ENCODE measurements at places on chromosomes 5 and 9. TPM values are rescaled to one million over a fixed set of nuclear protein-coding genes. Genes with fewer than 3 reads are reported as not detected.

DNA sequence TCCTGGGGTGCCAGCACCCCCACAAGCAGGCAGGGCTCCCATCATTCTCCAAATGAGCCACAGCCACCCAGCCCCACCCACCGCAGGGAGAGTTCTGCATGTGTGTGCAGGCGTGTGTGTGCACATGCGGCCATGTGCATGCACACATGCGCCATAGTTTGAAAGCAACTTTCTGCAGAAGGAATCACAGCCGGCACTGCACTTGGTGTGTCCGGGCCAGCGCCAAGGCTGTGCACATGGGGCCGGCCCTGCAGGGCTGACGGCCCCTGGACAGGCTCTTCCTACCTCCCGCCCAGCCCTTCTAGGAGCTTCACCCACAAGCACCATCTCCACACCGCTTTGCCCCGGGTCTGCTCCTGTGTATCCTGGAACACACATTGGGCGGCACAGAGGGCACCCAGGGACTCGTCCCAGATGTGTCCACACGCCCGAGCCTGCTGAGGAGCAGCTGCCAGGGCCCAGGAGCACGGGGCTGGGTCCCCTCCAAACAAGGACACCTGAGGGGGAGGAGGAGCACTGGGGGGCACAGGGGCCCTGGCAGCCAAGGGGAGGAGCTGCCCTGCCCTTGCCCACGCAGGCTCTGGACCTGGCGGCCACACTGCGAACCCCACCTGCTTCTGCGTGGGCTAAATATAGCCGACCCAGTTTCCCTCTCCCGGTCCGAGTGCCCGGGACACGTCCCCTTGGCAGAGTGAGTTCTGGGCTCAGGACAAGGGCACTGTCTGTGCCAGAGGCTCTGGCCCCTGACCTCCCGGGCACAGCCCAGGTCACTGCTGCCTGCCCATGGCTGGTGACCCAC lies 19.1 kb downstream of the TPPP start:
- peak; percentile 51 for DNase-seq

DNA sequence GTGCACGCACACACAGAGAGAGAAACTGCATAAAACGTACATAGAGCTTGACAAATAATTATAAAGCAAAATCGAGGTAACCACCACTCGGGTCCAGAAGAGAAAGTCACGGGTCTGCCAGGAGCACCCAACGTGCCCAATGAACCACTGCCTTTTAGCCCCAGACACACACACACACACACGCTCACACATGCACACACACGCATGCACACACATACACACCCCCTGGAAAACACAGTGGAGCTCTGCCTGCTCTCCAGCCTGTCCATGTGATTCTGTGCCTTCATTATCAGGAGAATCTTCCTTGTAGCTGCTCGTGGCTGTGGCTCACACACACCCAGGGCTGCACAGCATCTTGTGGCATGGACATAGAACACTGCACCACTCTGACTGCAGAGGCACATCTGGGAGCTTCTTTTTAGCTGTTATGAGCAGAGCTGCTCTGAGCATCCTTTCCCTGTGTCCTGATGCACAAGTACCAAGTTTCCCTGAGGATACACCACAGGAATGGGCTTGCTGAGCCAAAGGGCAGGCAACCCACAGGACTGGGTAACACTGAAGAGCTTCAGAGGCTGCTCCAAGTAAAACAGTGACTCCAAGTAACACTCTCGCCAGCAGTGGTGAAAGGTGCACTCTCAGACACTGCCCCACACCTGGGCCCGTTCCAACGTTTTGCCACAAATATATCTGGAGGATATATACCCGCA lies 58.9 kb downstream of the CAMSAP1 start:
- DNase-seq = no peak

- DNase-seq = no peak
Measured at GRCh38 chr9:29865764-29866313, 2292.6 kb upstream of the C9orf72 start.

GRCh38 chr5:128009403-128009802 lies 74.2 kb upstream of the SLC12A2 start:
- DNase-seq = no peak

DNA sequence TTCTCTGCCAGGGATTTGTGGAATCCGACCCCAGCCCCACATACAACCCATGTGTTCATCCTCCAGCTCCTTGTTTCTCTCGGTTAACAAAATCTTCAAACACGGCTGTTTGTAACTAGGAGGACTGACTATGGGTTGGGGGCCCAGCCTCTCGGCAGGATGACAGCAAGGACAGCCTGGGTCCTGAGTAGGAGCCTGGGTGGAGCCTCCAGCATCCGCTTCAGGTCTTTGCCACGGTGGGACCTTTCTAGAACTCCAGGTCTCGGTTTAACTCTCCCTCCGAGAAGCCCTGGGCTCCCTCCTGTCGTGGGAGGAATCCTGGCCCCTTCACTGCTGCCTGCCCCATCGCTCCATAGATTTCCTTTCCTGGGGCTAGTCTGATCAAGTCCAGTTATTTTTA lies 248.5 kb downstream of the PBX3 start:
- no peak for DNase-seq

DNA sequence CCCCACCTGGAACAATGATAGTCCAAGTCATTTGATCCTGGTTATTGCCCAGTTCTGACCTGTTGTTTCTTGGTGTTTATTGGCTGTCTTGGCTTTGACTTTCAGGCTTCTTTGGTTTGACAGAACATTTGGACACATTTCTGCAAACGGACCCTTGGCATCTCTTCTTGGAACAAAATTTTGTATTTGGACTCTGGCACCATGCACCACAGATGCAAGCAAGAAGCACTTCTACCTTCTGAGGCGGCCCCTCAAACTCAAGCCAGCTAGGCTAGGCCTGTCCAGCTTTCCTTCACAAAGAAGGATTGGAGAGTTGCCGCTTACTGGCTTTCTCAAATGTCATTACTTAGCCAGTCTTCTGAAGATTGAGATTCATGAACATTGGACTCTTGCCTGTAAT lies 23.1 kb upstream of the FGF10 start:
- DNase-seq = no peak

GRCh38 chr5:141155540-141156374 lies 5.9 kb downstream of the PCDHB6 start:
- no peak for DNase-seq

DNA sequence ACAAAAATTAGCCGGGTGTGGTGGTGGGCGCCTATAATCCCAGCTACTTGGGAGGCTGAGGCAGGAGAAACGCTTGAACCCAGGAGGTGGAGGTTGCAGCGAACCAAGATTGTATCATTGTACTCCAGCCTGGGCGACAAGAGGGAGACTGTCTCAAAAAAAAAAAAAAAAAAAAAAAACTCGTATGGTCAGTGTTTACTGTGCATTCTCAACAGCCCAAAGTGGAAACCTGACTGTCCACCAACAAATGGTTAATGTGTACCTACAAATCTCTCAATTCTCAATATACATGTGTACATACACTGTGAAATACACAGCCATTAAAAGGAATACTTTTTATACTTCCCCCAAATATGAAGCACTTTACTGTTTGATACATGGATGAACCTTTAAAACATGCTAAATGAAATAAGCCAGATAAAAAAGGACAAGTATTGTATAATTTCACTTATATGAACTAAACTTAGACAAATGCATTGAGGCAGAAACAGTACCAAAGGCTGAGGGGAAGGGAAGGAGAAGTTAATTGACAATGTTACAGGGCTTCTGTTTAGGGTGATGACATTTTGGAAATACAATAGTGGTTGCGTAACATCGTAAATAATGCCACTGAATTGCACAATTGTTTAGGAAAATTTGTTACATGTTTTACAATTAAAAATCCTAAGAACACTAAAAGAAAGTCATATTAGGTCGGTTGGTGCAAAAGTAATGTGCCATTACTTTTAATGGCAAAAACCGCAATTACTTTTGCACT lies 16.5 kb downstream of the DNAJA1 start:
- DNase-seq = no peak

DNA sequence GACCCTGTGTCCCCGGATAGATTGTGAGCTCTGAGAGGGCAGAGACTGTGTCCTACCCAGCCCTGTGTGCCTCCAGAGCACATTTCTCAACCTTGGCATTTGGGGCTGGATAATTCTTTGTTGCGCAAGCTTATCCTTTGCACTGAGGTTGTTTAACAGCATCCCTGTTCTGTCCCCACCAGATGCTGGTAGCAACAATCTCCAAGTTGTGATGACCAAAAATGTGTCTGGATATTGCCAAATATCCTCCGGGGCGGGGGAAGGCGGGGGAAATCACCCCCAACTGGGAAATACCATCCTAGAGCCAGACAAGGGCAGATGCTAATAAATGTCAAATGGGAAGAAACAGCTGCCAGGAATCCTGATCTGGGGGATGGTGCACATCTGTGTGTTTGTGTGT lies 24.0 kb upstream of the TNIP1 start:
- DNase-seq = no peak

GRCh38 chr9:28155671-28156070 lies 582.4 kb upstream of the C9orf72 start:
- no peak for DNase-seq

- no peak for DNase-seq
Measured at GRCh38 chr9:22111176-22111953, 102.3 kb upstream of the CDKN2B start.

DNA sequence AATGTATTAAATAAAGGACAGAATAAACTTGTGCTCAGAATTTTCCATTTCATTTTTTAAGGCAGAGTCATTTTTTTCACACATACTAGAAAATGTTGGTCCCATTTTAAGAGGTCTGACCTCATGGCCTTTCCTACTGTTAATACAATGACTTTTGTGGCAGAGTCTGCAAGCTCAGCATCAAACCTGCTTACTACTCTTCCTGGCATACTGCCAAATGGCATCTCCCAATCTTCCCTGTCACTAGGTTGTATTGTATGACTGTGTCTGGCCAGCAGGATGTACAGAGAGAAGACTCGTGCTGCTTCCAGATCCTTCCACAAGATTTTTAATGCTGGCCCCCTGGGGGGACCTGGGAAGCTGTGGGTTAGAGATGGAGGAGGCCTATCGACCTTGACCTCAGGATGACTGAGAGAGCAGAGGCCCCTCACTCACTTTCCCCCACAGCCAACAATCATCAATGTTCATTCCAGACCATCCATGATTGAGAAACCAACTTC lies 64.7 kb downstream of the BARX1 start:
- peak; percentile 6 for DNase-seq

- DNase-seq = no peak
Measured at GRCh38 chr9:109967651-109968642, 187.9 kb downstream of the PALM2AKAP2 start.

DNA sequence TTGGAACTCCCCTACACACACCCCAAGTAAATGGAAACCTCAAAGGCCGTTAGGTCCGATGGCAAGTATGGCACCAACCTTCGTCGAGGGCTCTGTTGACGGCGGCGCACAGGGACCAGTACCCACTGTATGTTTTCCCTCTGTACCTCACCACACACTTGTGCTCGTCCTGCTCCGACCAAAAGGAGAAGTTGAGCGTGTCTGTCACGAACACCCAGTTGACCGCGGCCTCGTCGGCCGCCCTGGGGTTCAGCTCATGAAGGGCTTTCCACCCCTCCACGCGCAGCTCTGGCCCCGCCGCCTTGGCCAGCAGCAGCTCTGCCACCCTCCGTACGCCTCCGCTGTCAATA lies 24.0 kb downstream of the HNRNPK start:
- DNase-seq = peak; percentile 67

DNA sequence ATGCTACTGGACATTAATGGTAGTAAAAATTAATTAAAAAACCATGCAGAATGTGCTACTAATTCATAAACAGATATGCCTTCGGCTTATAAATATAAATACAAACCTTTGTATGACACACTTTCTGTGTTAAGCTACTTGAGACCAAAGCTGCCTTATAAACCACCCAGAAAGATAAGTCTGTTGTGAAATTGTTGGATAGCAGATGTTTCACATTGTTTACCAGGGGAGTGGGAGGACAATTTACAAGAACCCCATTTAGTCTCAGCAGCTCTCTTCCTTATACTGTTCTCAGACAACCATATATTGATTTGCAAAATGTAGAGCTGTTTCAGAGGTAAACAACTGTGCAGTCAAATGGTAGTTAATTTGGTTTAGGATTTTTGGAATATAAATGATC lies 524.4 kb downstream of the PRR16 start:
- DNase-seq = no peak

- peak; percentile 34 for DNase-seq
Measured at GRCh38 chr5:1745123-1745795, 54.4 kb downstream of the MRPL36 start.

- DNase-seq = no peak
Measured at GRCh38 chr5:38274370-38274769, 16.0 kb downstream of the EGFLAM start.

FST gene
- total RNA-seq = 27.6 TPM

WHRN gene
- 5.3 TPM for total RNA-seq

PCDHB3 gene
- total RNA-seq = 4.5 TPM

ACSL6 gene
- total RNA-seq = 3.3 TPM

MYO10 gene
- total RNA-seq = 25.9 TPM

PRR7 gene
- total RNA-seq = 8.2 TPM

BRIX1 gene
- 20.3 TPM for total RNA-seq

DTWD2 gene
- total RNA-seq = 6.9 TPM

OTP gene
- not detected for total RNA-seq

RFESD gene
- 3.9 TPM for total RNA-seq

WDR55 gene
- 16.0 TPM for total RNA-seq

C9orf153 gene
- 0.98 TPM for total RNA-seq

YIPF5 gene
- total RNA-seq = 47.8 TPM

SH3RF2 gene
- total RNA-seq = 3.0 TPM

PROB1 gene
- total RNA-seq = 1.6 TPM

SLC25A48 gene
- 59.3 TPM for total RNA-seq
